ENCODE measurements at places on chromosomes 1 and 21.

- DNase-seq: no peak
Measured at GRCh38 chr1:117017648-117018047, 16.1 kb downstream of the CD101 start.

DNA sequence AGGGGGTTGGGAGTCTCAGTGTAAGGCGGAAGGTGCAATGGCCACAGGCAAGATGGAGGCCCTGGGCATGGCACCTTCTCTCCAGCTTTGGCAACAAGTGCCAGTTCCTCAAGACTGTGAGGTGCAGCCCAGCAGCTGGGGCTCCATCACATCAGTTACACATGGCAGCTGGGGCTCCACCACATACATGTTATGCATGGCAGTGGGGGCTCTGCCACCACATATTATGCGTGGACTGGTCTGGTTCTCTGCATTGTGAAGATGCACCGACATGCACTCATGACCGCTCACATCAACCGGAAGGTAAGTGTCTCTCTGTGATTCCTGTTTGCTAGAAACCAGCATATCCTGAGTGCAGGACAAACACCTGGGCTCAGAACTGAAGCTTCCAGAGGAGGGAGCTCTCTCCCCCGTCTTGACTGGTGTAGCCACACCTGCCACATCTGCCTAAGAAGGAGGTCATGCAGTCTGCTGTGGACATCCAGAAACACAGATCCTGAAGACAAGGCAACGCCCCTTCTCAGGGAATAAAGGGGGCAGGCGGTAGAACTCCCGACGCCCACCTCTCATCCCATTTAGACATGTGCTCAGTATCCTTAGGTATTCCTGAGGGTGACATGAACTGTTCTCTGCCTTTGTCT, 104.1 kb upstream of the TMPRSS2 start:
- DNase-seq: no peak

DNA sequence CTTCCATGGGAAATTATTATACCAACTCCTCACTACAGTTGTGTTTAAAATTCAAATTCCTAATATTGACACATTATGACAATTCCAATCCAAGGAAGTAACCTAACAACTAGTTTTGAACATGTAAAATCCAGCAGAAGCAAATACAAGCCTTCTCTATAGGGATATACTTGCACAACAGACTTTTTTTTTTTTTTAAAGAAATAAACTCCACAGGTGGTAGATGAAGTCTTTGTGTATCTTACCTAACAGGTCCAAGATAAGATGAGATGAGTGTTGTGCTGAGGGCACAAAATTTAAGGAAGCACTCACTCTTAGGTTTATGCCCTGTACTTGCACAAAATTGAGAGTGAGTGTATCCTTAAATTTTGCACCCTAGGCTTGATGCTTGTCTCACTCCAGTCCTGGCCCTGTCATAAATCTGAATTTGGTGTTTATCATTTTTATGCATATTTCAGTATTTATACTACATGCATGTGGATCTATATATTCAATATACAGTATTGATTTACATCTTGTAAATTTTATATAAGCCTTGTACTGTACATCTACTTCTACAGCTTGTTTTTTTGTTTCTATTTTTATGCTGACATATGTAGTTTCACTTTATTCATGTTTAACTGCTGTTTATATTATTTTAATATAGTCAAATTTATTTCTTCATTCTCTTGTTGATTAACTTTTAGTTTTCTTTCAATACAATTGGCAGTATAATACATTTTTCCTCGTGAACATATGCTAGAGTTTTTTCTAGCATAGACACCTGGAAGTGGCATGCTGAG, 60.6 kb upstream of the RGL1 start:
- no peak for DNase-seq

DNA sequence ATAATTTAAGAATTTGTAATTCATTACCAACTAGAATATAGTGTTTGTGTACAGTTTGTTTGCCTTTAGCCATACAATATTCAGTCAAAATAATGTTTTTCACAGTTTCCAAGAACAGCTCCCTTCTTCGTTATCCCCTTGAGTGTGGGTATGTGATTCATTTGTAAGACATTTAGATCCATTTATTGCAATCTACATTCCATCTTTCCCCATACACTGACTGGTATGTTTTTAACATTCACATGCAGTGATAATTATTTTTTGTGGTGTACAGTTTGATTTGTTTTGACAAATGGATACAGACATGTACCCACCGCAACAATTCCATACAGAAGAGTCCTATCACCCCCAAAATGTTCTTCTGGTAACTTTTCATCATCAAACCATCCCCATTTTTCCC, 589.1 kb upstream of the ADAMTS5 start:
- no peak for DNase-seq

DNA sequence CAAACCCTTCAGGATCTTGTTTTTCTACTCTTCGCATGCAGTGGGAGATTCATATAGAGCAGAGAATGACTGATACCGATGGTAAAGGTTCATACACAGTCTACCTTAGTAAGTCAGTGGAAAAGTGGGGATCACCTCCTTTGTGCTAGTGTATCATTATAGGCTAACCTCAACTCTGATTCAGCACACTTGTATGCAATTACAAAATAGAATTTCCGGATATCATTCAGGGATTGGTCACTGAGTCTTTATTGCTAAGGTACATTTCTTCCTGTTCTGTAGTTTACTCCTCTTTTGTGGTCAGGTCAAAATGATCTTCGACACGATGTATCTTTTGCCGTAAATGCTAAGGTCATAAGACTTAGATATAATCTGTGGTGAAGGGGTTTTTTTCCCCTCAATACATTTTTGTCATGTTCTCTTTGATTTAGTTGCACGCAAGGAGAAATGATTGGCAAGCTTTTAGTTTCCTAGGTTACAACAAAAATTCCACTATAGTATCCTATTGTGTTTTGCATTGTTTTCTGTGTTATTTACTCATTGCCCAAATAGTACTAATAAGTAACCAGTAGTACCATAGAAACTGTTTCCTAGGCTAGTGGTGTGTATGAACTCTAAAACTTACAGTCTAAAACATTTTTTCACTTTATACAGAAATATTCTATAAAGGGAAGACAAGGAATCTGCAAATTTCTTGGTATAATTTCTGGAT, 35.7 kb upstream of the PLA2G4A start:
- DNase-seq: peak; percentile 15

GRCh38 chr21:36504067-36505058, 24.4 kb upstream of the CLDN14 start:
- peak; percentile 31 for DNase-seq

GRCh38 chr1:89688607-89689006, 55.7 kb downstream of the LRRC8C start:
- no peak for DNase-seq
